ENCODE measurements at places on chromosomes 13 and 19.

DNA sequence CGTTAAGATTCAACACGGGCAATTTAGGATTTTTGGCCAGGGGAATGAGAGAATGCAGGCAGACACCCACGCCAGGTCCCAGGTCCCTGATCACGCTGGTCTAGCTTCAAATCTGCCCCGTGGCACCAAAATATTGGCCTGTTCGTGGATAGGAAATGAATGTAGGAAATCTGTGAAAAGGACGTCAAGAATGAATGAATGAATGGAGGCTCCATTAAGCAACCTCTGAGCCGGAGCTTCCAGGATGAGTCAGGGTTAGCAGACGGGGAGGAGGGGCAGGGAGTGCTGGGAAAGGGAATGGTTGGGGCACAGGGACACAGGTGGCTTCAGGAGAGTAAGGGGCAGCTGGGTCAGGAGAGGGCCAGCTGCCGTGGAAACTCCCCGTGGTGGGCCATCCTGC, 4.2 kb downstream of the SULT2B1 start:
- DNase-seq: peak; percentile 74

DNA sequence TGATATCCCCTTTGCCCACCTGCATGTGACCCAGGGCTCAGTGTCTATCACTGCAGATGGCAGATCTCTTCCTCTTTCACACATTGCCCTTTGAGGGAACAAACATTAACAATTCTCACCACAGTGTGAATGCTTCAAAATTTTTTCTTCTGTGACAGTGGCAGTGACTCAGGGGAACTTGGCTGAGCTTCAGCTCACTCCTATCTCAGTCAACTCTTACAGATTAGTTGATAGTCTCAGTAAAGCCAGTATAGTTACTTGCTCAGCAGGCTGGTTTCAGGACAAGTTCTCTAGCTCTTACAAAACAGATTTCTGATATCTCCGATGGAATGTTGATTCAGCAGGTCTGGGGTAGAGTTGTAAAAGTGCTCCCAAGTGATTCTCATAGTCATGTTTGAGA, 166.9 kb downstream of the DLEU7 start:
- peak; percentile 33 for DNase-seq

GRCh38 chr19:11699931-11700794, 38.6 kb downstream of the ZNF823 start:
- DNase-seq: peak; percentile 39

- peak; percentile 64 for DNase-seq
Observed at GRCh38 chr19:8575467-8575997, 1.7 kb downstream of the MYO1F start.

GRCh38 chr19:40286971-40287421, 1.9 kb upstream of the AKT2 start:
- DNase-seq: no peak

DNA sequence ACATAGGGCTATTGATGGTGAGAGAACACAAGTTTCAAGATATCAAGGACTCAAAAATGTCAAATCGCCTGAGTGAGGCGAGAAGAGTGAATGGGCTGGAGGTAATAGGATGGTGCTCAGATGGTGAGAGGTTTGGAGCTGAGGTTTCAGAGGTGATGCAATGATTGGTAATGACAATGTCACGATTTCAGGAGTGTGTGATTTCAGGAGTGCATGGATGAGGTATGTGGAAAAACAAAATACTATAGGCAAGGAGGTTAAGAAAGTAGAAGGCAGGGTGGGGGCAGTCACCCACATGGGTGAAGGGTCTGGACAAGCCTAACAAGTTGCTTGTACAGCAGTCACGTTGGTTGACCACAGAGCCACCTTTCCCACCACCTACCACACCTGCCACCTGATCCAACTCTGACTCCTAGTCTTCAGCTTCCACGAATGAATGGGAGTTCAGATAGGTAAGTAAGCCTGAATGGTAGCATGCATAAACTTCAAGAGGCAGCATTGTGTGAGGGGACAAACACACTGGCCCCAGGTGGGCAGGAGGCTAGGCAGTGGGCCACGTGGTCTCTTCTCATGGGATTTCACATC, 71.5 kb downstream of the RUBCNL start:
- DNase-seq: peak; percentile 60

- DNase-seq: no peak
Observed at GRCh38 chr19:33638167-33639034, 16.6 kb downstream of the CHST8 start.

GRCh38 chr13:46181840-46182490, at the start of gene LCP1:
LCP1 (minus strand) TSS chr13:46182177; CDS start chr13:46159662, 22,515 bp downstream.
- DNase-seq: peak; percentile 16

DNA sequence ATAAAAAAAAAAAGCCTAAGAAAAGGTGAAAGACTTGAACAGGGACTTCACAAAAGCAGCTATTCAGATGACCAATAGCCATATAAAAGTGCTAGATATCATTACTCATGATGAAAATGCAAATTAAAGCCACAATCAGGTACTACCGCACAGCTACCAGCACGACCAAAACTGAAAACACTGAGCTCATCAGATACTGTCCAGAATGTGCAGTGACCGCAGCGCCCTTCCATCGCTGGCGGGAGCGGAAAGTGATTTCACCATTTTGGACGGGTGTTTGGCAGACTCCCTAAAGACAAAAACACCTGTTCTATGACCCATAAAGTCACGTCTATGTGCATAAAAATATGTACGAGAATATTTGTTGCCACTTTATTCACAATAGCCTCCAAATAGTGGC, 60.7 kb downstream of the SLC6A16 start:
- peak; percentile 47 for DNase-seq

- no peak for DNase-seq
Observed at GRCh38 chr19:53112286-53112685, 9.1 kb upstream of the ZNF160 start.

- DNase-seq: no peak
Observed at GRCh38 chr13:63595811-63596210, 2180.2 kb upstream of the PCDH20 start.

DNA sequence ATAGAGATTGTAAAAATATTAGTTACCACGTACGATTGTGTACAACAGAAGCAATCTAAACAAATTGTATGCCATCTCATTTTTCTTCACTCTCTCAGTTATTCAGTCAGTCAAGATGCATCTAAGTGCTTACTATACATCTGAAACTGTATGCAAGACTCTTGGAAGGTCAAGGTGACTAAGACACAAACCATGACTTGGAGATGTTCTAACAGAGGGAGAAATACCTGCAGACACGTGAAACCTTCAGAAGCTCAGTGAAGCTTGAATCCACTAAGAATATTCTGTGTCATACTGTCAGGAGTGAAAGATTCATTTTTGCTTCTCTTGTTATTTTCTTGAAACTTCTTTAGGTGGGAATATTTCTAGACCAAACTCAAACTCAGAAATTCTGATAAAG, 365.4 kb downstream of the ITGBL1 start:
- DNase-seq: no peak

Data from SW480 (cell line).